ENCODE measurements at places on chromosomes 12 and 14.

- no peak for DNase-seq
Measured at GRCh38 chr12:130220706-130221100, 58.4 kb downstream of the FZD10 start.

DNA sequence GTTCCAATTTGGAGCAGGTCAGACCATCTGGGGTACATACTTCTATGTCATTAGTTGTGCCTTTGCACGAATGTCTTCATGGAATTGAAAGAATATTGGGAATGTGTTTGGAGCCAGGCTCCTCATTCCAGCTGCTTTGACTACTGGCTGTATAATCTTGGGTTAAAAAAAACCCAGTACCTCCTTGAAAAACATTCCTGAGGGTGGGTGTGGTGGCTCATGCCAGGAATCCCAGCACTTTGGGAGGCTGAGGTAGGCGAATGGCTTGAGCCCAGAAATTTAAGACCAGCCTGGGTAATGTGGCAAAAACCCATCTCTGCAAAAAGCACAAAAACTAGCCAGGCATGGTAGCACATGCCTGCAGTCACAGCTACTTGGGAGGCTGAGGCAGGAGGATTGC lies 125.6 kb downstream of the TTC8 start:
- no peak for DNase-seq

DNA sequence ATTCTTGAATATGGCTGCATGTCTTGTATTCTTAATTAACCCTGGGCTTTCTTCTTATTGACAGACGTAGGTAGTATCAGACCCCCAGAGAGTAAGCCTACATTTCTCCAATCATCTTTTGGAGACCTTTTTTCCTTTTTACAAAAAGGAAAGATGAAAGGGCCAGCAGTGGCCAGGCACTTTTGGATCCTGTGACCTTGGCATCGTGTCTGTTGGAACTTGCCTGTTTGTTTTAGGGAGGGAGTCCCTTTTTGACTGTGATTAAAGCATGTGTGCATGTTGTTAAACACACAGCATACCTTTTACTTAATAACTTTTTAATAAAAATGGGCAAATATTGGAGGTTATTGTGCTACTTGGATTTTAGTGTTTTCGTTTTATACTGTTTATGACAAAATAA lies 57.2 kb downstream of the PCNX1 start:
- DNase-seq = no peak

DNA sequence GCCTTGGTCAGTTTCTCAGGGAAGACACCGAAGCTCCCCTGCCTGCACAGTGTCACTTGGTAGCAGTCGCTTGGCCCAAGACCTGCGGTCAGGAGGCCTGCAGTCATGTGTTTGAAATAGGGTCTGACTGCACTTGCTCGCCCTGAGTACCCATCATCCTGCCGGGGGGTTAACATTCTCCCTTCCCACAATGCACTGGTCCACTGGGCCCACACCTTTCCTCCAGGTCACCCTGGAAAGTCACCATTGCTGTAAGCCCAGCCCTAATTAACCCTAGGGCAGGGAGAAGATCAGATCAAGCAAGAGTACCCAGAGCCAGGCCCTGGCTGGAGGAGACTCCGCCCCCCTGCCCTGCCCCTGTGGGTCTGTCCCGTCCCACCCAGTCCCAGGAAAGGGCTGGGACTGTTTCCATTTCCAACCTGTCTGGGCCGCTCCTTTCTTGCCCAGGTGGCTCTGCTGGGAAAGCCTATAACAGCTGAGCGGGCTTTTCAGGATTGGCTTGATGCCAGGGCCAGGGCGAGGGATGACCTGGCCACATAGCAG lies 87.1 kb downstream of the ZFP36L1 start:
- no peak for DNase-seq

GRCh38 chr12:1632702-1633101 lies 3.7 kb downstream of the WNT5B start:
- no peak for DNase-seq

GRCh38 chr12:98059659-98060343 lies 455.6 kb upstream of the TMPO start:
- DNase-seq = no peak

DNA sequence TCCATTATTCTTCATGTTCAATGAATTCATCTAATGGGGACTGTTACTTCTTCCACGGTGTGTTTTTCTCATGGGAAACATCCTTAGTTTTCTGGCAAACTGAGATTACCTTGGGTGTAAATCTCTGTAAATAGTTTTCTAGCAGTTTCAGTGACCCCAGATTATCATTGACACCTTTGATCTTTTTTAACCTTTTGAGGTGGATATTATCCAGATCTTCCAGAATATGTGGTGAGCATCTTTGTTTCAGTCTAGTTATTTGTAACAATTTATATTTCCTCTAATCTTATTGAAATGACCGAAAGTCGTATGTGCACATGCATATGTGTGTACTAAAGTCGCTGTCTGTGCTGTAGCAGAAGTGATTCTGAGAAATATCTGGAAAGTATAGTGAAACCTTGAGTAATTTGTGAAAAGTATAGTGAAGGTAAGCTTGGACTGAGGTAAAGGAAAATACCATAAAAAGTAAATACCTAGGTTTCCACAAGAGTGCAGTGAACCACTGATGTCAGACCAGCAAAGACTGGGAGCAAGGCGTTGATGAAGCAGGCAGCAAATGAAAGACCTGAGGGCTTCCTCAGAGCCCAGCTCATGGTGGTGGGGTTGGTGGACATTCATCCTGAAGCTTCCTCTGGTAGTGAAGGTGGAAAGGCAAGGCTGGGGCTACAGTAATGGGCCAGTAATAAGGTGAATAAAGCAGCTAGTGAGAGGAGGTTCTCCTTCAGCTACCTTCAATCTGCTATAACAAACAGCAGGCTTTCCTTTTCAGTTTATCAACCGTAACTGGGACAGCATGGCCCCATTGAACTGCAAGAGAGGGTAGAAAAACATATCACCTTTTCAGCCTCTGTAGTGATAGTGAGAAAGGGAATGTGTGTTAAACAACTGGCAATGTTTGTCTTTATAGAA lies 480.2 kb upstream of the FBXO33 start:
- DNase-seq = no peak

DNA sequence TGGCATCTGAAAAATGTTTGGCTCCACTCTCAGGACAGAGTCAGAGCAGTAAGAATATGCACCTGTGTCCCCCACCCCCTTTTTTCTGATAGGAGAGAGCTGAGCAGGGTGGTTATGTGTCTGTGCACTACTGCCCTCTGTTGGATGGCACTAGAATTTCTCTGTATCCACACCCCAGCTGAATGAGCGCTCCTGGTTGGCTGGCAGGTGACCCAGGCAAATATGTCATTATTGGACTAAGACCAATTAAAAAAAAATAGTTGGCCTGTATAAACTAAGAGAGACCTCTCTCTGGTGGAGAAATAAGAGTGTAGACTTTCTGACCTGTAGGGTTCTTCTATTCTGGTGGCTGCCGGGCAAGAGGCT lies 107.0 kb downstream of the PTCSC3 start:
- DNase-seq = peak; percentile 73

- DNase-seq = peak; percentile 24
Measured at GRCh38 chr12:24562771-24563431, 386.0 kb downstream of the BCAT1 start.

- DNase-seq = no peak
Measured at GRCh38 chr12:112350593-112351592, 31.3 kb downstream of the HECTD4 start.

- no peak for DNase-seq
Measured at GRCh38 chr12:58925111-58925611, 4.9 kb upstream of the LRIG3 start.

GRCh38 chr12:107103097-107103496 lies 9.7 kb upstream of the CRY1 start:
- no peak for DNase-seq

DNA sequence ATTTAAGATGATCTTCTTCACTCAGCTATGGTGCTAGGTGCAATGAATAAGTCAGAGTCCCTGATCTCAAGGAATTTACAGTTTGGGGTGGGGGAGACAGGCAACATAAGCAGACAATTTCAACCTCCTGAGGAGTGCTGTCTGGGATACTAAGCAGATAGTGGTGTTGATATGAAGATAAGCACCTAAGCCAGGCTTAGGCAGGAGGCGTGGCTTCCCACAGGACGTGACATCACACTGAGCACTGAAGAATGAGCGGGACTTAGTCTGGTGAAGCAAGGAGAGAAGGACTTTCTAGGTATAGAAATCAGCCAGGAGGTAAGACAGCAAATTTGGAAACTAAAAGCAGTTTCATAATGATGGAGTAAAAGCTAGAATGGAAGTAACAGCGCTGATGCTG lies 6.8 kb downstream of the PRPH start:
- DNase-seq = no peak

GRCh38 chr12:15227004-15227679 lies 5.9 kb upstream of the RERG start:
- DNase-seq = peak; percentile 43

DNA sequence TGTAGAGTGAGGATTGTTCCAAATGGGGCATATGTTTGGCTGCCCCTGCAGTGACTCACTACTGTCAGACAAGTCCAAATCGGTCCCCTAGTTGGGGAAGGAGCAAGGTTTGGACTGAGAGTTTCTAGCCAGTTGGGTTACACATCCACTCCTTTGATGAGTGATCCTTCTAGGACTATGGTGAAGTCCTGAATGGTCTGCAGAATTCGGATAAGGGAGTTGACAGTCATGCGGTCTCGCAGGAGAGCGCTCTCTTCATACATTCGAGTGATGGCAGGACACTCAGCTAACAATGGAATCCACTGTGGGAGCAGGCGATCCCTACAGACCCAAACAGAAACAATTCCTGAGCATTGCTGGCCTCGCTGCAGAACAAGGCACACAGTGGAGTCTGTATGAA lies 61.5 kb upstream of the SINHCAF start:
- DNase-seq = no peak

DNA sequence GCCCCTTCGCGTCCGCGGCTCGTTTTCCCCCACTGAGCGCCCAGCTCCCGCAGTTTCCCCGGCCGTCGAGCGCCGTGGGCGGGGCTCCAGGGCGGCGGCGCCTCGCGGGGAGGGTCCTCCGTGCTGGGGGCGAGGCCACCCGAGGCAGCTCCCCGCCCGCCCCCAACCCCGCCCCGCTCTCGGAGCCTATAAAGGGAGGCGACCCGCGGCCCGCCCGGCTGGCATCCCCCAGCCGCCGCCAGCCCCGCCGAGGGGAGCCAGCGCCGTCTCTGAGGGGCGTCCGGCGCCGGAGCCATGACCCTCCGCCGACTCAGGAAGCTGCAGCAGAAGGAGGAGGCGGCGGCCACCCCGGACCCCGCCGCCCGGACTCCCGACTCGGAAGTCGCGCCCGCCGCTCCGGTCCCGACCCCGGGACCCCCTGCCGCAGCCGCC lies at the start of gene TAMALIN:
Gene TAMALIN, plus strand, starts transcription at position 221 of the 432 bp plus-strand sequence. Its CDS starts 74 bp downstream, at position 295.
- DNase-seq = peak; percentile 20

GRCh38 chr12:27015730-27016076 lies 1.5 kb upstream of the TM7SF3 start:
- peak; percentile 87 for DNase-seq

DNA sequence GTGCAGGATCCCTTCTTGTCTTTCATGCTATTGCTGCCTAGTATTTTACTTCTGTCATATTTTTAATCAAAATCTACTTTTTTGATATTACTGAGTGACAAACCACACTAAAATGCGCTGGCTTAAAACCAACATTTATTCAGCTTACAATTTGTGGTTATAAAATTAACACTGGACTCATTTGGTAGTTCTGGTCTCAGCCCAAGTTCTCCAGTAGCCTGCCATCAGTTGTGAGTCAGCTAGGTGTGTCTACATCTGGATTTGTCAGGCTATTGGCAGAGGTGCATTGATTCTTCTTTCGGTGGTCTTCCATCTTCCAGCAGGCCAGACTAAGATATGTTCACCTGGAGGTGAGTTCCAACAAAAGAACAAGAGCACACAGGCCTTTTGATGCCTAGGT lies 765.1 kb upstream of the FBXO33 start:
- no peak for DNase-seq

DNA sequence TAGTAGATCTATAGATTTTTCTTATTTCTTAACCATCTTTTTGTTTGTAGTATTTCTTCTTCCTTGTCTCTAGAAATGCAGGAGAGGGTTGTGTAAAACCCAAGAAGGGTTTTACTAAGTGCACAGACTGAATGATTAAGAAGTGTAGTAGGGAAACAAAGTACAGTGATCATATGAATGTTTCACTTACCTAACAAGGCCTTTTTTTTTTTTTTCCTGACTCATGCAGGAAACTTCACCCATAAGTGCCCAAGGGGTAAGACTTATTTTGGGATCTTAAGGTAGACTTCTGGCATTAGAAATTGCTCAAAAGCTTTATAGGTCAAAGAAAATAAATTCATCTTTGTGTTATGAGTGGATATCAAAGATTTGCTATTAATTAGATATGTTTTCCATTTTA lies 10.2 kb downstream of the SCN8A start:
- no peak for DNase-seq

- DNase-seq = no peak
Measured at GRCh38 chr12:88576866-88577265, 3.4 kb downstream of the KITLG start.

- no peak for DNase-seq
Measured at GRCh38 chr12:112944024-112944690, 5.9 kb downstream of the OAS3 start.

GRCh38 chr14:53368066-53368465 lies 214.9 kb upstream of the DDHD1 start:
- no peak for DNase-seq

- DNase-seq = no peak
Measured at GRCh38 chr12:90299121-90299520, 590.5 kb upstream of the ATP2B1 start.

- DNase-seq = no peak
Measured at GRCh38 chr12:53843545-53843944, 91.8 kb upstream of the CISTR start.

DNA sequence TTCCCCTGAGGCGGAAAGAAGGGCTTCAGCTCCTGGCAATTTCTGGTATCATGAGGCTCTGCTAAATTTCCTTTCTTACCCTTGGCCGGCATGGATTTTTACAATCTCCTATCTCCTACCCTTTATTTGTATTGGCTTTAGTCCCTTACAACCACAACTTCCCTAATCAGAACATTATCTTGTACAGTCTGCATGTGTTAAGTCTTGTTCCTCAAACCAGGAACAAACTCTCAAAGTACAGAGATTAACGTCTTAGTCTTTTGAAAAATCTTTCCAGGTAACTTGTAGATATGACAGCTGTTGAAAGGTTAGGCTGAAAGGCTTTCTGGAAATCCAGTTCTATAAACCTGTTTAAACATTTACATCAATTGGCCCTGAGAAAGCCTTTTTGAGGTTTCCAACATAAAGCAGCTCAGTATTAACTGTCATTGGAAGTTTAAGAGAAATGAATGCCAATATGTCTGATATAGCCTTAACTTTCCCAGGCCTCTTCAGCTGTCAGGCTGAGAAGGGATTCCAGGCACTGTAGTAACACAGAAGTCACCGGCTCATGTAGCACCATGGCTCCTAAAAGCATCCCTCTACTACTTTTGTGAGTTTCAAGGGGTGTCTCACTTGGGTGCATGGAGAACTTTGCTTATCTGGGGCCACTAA lies 360.5 kb downstream of the FUT8 start:
- peak; percentile 86 for DNase-seq

DNA sequence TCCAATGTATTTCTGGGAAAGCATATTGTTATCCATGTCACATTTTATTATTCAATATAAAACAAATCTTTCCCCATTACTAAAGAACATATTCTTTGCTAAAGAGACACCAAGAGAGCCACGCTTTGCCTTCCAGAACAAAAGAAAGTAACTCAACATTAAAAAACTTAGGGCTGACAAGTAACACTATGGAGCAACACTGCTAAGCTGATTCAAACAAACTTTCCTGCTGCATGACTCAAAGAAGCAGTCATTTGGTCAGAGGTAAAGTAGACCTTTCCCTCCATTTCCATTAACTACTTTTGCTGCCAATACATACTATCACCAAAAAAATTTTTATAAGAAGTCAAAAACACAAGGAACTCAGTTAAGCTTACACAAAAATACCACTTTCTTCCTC lies 83.0 kb downstream of the DENND5B start:
- no peak for DNase-seq

Measured in Kasumi-1 (cell line).